Right renal pelvis (tissue), 4 donors: ENCODE measurements at places on chromosomes 12 and 14. TPM values are rescaled to one million over a fixed set of nuclear protein-coding genes. Genes with fewer than 3 reads are reported as not detected.

MVK gene
- 21.3 TPM for polyA plus RNA-seq

ASIC1 gene
- 3.4 TPM for polyA plus RNA-seq

FOXG1 gene
- polyA plus RNA-seq = 0.06 TPM

TDRD9 gene
- 3.9 TPM for polyA plus RNA-seq

MAP3K9 gene
- polyA plus RNA-seq = 3.7 TPM

GRCh38 chr14:23588884-23589598 lies 10.5 kb upstream of the JPH4 start:
- peak; percentile 79 for DNase-seq

DNA sequence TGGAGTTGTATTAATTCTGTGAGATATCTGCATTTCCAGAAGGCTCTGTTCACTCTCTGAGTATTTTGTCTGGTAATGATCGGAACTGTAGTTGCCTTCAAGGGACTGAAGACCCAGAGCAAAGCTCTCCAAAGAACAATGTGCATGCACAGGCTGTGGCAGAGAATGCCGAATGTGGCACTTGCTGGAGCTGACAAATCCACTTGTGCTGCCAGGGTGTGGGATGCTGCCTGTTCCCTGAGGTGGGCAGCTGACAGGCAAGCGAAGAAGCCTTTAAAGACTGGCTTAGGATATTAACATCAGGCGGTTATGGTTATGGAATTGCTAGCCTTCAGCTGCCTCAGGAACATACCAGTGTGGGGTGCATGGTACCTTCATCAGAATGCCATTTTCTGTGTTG lies 419.9 kb upstream of the ATP2B1 start:
- no peak for DNase-seq

GRCh38 chr14:101197595-101198397 lies 294.3 kb upstream of the RTL1 start:
- DNase-seq = no peak

GRCh38 chr12:17371491-17372215 lies 718.3 kb downstream of the RERGL start:
- DNase-seq = no peak

- DNase-seq = no peak
Observed at GRCh38 chr12:109450980-109451379, 26.1 kb downstream of the KCTD10 start.

DNA sequence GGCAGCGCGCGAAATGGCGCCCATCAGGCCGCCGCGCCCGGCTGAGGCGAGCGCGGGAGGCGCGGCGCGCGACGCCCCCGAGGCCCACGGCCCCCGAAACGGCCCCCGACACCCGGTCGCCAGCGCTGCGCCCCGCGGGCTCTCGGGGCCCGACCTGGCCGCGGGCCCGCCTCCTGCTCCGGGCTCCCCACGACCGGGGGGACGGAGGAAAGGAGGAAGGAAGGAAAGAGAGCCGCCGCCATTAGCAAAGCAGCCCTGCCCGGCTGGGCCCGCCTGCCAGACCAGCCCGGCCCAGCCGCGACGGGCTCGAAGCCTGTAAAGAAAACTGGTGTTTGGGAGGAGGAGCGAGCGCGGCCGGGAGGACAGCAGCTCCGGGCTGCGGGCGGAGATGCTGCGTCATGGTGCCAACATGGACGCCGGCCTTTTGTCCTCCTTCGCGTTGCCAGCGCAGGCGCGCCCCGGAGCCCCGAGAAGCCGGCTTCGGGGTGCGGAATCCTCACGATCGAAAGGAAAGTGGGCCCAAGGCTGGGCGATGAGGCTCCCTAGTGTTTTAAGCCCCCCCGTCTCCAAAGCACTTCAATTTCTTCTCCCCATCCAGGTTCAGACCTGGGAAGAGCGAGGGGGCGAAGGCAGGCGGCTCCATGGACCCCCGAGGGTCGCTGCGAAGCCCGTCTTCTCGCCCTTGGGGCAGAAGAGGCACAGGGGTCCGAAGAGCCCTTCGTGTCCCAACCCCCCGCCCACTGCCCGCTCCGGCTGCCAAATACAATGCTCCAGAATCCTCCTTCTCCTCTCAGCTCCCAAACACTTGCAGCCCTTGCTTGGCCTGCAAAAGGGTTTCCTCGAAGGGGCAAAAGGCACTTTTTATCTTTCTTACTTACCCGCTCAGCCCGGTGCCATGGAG lies 2.9 kb upstream of the SETD1B start:
- no peak for DNase-seq

DNA sequence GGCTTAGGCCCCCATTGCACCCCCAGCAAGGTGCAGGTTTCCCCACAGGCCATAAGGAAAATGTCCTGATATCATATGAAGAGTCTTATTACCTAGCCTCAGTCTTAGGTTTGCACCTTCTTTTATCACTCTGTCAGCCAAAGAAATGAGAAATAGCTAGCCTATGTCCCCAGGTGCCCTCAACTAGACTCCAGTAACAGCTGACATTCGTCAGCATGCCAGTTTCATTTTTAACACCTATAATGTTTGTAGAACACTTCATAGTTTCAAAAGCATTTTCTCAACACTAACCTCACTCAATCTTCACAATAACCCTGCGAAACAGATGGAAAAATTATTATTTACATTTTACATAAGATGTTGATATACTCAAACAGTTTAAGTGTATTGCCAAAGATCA lies 24.0 kb upstream of the OR10P1 start:
- no peak for DNase-seq

DNA sequence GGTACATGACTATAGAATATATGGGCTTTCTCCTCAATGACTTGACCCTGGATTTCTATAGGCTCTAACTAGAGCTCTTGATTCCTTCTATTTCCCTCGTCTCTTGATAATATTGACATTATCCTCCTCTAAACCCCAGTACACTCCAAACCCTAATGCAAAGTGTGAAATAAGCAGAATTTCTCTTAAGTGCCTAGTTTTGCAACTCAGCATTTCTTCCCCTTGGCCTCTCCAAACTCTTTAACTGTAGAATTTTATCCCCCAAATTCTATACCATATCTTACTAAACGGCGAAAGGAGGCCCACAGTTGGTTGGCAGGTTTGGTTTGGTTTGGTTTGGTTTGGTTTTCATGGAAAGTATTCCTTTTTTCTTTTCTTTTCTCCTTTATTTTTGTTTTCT lies 498.7 kb downstream of the CCER1 start:
- no peak for DNase-seq
